Activated T-cell treated with anti-CD3 and anti-CD28 coated beads, Interleukin-2, amount 50 U/mL, for 72 hours (primary cell): ENCODE measurements at places on chromosomes 12 and 14. TPM values are rescaled to one million over a fixed set of nuclear protein-coding genes. Genes with fewer than 3 reads are reported as not detected.

DNA sequence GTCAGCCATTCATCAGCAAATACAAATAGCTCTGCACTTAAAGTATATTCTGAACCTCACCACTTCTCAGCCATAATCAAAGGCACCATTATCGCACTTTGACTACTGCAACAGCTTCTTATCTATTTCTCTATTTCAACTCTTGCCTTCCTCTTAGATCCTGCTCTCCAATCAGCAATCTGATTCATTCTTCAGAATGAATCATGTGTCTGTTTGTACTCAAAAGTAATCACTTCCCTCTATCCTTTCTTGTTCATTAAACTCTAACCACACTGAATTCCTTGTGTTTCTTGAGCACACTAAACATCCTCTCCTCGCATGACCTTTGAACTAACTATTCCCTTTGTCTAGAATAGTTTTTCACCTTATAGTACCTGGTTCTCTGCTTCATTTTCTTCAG is 12.8 kb upstream of the OR4E1 start:
- H3K36me3 ChIP-seq: no peaks in the 10 kb centered on the region
- H3K4me1 ChIP-seq: no peaks in the 10 kb centered on the region
- H3K27me3 ChIP-seq: peaks cover 41% of the 10 kb centered on the region
- H3K27ac ChIP-seq: no peak overlapping the region

- peaks cover 66% of the 10 kb centered on the region for H3K4me1 ChIP-seq
- peaks cover 14% of the 10 kb centered on the region for H3K36me3 ChIP-seq
- peak; percentile 25 for DNase-seq
- H3K27ac ChIP-seq: peak overlapping the region; percentile 98
- peak overlapping the region; percentile 97 for H3K4me3 ChIP-seq
- no peaks in the 10 kb centered on the region for H3K27me3 ChIP-seq
Measured at GRCh38 chr14:64502887-64503433, 678 bp downstream of the ZBTB25 start.

TMEM132D gene
- not detected for total RNA-seq

DNA sequence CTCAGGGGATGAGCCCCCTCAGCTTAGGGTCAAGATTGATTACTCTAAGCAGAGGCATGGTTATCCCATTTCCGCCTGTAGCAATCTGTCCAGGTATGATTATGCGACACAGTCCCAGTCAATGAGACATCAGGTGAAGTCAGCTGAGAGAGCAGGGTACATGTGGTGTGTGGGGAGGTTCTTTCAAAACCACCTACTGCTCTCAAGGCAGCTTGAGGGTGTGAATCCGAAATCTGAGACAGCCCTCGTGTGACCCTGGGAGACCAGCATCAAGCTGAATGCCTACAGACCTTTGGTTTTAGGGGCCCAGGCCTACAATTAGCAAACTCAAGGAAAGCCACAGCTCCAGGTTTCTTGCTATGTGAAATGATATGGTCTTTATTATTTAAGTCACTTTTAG is 275.7 kb downstream of the ITPR2 start:
- no peak for DNase-seq
- H3K27ac ChIP-seq: no peak overlapping the region

SLC7A8 gene
- 1.2 TPM for total RNA-seq

GRCh38 chr12:46362895-46363581 is 9.5 kb downstream of the SLC38A2 start:
- H3K4me1 ChIP-seq: peaks cover 75% of the 10 kb centered on the region
- H3K27me3 ChIP-seq: no peaks in the 10 kb centered on the region
- H3K36me3 ChIP-seq: peaks cover 34% of the 10 kb centered on the region
- no peak overlapping the region for H3K4me3 ChIP-seq
- H3K27ac ChIP-seq: peak overlapping the region; percentile 85

DNA sequence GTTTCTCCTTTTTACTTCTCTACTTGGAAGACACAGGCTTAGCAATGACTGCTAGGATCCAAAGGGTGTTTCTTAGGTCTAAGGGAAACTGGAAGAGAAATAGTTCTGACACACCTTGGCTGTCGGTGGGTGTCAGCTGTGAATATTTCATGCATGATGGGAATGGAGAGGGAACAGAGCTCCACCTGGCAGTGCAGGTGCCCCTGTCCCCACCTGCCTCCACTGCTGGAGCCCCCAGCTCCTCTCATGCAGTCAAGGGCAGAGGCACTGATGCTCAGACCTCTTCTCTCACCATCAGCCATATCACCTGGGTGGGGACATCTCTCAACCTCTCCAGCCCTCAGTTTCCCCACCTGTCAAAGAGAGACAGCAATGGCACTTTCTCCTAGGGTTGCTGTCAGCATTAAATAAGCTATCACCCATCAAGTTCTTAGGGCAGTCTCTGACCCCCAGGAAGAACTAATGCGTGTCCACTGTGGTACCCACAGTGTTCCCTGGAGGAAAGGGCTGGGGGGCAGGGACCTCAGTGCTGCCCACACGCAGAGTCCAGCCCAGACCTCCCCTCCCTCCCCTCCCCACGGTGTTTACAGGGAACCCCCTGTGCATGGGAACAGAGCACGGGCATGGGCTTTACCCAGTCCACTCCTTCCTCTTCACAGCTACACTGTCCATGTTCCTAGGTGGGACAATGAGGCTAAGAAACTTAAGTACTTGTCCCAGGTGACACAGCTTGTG is 69.1 kb downstream of the C14orf132 start:
- no peaks in the 10 kb centered on the region for H3K36me3 ChIP-seq
- peaks cover 11% of the 10 kb centered on the region for H3K27me3 ChIP-seq
- H3K27ac ChIP-seq: no peak overlapping the region
- no peak for DNase-seq
- no peaks in the 10 kb centered on the region for H3K4me1 ChIP-seq

GRCh38 chr12:95838125-95838524 is 20.6 kb upstream of the SNRPF start:
- peaks cover 5% of the 10 kb centered on the region for H3K4me1 ChIP-seq
- peaks cover 24% of the 10 kb centered on the region for H3K27me3 ChIP-seq
- H3K27ac ChIP-seq: no peak overlapping the region
